ENCODE measurements at places on chromosomes 7 and 10.

- DNase-seq, result no peak
- no peak overlapping the region for H3K27ac ChIP-seq
- peaks cover 10% of the 10 kb centered on the region for H3K36me3 ChIP-seq
- peaks cover 33% of the 10 kb centered on the region for H3K4me1 ChIP-seq
Observed at GRCh38 chr7:8037151-8037550, 68.6 kb downstream of the GLCCI1 start.

DNA sequence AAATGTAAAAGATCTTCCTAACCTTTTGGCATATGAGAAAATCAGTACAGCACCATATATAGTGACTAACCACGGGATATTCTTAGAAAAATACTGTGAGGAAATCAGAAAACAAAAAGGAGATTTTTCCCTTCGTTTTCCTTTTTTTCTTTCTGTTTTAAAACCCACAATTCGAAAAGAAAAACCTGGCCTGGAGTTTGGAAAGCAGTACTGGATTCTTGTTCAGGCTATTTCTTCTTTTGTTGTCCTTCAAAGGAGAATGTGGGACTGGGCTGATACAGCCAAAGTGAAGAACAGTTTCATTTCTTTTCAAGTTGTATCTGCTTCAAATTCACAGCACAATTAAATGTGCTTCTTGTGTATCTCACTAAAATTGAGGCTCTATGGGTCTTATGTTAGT, 156.8 kb upstream of the PHYHIPL start:
- no peaks in the 10 kb centered on the region for H3K4me1 ChIP-seq
- no peak overlapping the region for H3K4me3 ChIP-seq
- no peaks in the 10 kb centered on the region for H3K27me3 ChIP-seq
- no peak for DNase-seq
- H3K27ac ChIP-seq, result no peak overlapping the region

DNA sequence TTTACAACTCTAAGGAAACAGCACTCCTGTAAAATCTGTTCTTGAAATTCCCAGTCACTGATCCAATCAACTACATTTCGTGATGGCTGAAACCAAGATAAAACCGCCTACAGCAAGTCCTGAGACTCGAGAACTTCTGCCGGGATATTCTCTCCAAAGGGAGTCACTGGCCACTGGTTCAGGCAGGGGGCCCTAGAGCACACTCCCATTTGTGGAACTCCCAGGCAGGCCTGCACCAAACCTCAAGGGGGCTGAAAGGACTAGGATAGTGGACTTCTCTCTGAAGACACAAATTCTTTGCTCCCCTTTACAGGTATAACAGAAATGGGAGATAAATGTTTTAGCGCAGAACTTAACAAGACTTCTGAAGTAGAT, 16.3 kb downstream of the CYTH3 start:
- H3K27ac ChIP-seq, result no peak overlapping the region
- H3K4me3 ChIP-seq, result peak overlapping the region; percentile 62
- DNase-seq, result no peak
- peaks cover 67% of the 10 kb centered on the region for H3K27me3 ChIP-seq
- H3K36me3 ChIP-seq, result no peaks in the 10 kb centered on the region

- H3K4me1 ChIP-seq, result no peaks in the 10 kb centered on the region
- no peak overlapping the region for H3K4me3 ChIP-seq
- no peaks in the 10 kb centered on the region for H3K36me3 ChIP-seq
- DNase-seq, result no peak
- peak overlapping the region; percentile 8 for H3K27ac ChIP-seq
Observed at GRCh38 chr10:19347621-19348020, 299.0 kb downstream of the MALRD1 start.

All from activated T-cell treated with anti-CD3 and anti-CD28 coated beads, Interleukin-2, amount 50 U/mL, for 72 hours (primary cell).